ENCODE measurements at places on chromosomes 3 and 15. TPM values are rescaled to one million over a fixed set of nuclear protein-coding genes. Genes with fewer than 3 reads are reported as not detected.

Gene CLDN16
- not detected for total RNA-seq

Gene CCDC9B
- total RNA-seq, result 2.9 TPM

Gene CILP
- total RNA-seq, result 1.5 TPM

Gene ZBTB47
- 26.5 TPM for total RNA-seq

Gene SLC2A2
- total RNA-seq, result not detected

Gene NAA80
- total RNA-seq, result 15.8 TPM

Gene SUCNR1
- not detected for total RNA-seq

Gene UTS2B
- total RNA-seq, result 0.59 TPM

Gene CXCR6
- total RNA-seq, result not detected

Gene FSTL1
- total RNA-seq, result 920 TPM

Gene CCR3
- total RNA-seq, result not detected

Gene IRAK2
- 5.5 TPM for total RNA-seq

Gene MFN1
- total RNA-seq, result 56.9 TPM

Gene RETNLB
- not detected for total RNA-seq

Gene SELENOT
- total RNA-seq, result 104 TPM

Gene RPUSD2
- 12.3 TPM for total RNA-seq

Gene SIDT1
- total RNA-seq, result under 0.01 TPM

Gene EDC3
- total RNA-seq, result 7.6 TPM

Gene C3orf22
- not detected for total RNA-seq

Gene UBA3
- total RNA-seq, result 55.9 TPM

Gene KBTBD13
- total RNA-seq, result not detected

Gene MINAR1
- 0.73 TPM for total RNA-seq

Gene PDZRN3
- 33.8 TPM for total RNA-seq

Gene FAM43A
- 10.2 TPM for total RNA-seq

Gene PLA1A
- total RNA-seq, result not detected

Gene PCYT1A
- 73.5 TPM for total RNA-seq

All from subcutaneous preadipocyte (primary cell).